ENCODE measurements at places on chromosomes 7 and 10.

DNA sequence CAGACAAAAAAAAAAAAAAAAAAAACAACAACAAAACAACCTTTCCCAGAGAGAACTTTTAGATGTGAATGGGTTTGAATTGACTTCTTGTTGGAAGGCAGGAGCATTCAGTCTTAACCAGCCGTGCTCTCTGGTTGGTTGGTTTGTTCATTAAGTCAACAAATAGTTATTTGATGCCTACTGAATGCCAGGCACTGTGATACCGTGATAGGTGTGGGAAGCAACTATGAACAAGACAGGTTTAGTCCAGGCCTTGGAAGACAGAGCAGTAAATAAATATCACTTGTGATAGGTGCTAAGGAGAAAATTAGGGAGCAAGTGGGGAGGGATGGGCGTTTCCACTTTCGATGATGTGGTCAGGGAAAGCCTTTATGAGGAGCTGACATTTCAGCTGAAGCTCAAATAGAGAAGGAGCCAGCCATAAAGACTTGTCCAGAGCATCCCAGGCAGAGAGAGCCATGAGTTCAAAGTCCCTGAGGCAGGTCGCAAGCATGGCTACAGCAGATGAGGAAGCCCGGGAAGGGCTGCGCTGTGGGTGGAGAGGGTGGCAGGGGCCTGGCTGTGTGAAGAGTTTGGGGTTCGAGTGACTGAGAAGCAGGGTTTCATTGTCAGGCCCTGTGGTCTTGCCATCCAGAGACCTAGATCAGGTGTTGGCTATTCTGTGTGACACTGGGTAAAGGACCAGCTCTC, 8.0 kb downstream of the TSPAN15 start:
- DNase-seq: no peak

- peak; percentile 13 for DNase-seq
These were observed 38.2 kb downstream of the GSDME start for GRCh38 chr7:24718977-24719491.

GRCh38 chr10:93422118-93422517, 60.0 kb downstream of the MYOF start:
- DNase-seq: no peak

GRCh38 chr7:142586611-142587010, 162.7 kb upstream of the PRSS1 start:
- DNase-seq: no peak

- no peak for DNase-seq
These were observed 90.1 kb upstream of the DNAAF5 start for GRCh38 chr7:636396-636795.

All from right atrium auricular region (tissue), 2 donors.